Left cardiac atrium (tissue), 4 donors: ENCODE measurements at places on chromosomes 13 and 19. TPM values are rescaled to one million over a fixed set of nuclear protein-coding genes. Genes with fewer than 3 reads are reported as not detected.

GRCh38 chr19:2555422-2556220 lies 79.7 kb downstream of the GADD45B start:
- DNase-seq, result no peak

DNA sequence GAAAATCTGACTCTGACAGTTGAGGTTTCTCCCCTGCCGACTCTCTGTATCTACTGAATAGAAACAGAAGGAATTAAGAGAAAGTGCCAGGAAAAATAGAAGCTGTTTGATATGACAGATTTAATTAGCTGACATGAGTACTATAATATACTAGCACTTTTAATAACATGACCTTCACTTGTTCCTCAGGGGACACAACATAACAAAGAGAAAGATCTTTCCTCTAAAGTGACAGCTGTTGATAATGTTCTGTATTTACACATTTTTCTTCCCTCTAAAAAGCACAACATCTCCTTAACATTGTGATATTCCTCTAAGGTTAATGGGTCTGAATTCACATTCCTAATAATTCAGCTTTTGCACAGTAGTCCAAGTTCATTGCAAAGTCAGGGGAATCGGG lies 1136.0 kb downstream of the PCDH17 start:
- DNase-seq, result no peak

Gene ZNF835
- total RNA-seq, result 2.2 TPM

DNA sequence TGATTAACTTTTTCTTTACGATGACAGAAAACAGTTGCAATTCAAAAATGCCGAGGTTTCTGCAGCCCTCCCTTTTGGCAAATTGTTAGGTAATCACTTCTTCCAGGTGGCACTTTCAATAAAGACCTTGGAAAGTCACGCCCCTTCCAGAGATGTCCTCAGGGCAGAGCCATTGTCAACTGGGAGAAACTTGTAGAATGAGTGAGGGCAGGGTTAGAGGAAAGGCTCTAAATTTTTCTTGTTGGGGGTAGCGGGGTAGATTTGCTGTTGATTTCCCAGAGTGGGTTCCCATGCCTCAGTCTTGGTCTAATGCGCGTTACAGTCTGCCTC lies 421.1 kb downstream of the FGF9 start:
- DNase-seq, result no peak

DNA sequence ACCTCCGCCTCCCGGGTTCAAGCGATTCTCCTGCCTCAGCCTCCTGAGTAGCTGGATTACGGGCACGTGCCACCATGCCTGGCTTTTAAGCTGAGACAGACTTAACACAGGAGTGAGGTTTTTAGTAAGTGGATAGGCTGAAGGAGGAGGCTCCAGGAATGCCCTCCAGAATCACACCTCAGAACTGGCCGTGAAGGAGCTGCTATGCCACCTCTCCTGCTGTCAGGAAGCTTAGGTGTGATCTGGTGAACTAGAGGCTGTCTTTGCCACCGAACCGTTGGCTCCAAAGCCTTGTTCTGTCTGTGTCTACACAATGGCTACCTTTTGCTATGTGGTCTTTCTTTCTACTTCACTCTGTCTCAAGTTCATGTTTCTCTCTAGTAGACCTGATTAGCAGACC lies 4.2 kb downstream of the PDCD2L start:
- no peak for DNase-seq

Gene SIAH3
- not detected for total RNA-seq

DNA sequence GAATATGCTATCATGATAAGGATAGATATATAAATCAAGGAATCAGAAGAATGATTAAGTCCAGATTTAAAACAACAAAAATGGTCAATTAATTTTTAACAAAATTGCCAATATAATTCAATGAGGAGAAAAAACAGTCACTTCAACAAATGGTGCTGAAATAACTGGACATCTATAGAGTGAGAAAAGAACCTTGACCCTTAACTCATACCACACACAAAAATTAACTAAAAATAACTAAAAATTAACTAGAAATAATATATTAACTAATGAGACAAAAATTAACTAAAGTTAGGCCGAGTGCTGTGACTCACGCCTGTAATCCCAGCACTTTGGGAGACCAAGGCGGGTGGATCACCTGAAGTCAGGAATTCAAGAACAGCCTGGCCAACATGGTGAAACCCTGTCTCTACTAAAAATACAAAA lies 9.5 kb downstream of the LGALS7 start:
- DNase-seq, result no peak

- DNase-seq, result no peak
These were observed 1700.1 kb upstream of the SLC10A2 start for GRCh38 chr13:104766319-104766718.

DNA sequence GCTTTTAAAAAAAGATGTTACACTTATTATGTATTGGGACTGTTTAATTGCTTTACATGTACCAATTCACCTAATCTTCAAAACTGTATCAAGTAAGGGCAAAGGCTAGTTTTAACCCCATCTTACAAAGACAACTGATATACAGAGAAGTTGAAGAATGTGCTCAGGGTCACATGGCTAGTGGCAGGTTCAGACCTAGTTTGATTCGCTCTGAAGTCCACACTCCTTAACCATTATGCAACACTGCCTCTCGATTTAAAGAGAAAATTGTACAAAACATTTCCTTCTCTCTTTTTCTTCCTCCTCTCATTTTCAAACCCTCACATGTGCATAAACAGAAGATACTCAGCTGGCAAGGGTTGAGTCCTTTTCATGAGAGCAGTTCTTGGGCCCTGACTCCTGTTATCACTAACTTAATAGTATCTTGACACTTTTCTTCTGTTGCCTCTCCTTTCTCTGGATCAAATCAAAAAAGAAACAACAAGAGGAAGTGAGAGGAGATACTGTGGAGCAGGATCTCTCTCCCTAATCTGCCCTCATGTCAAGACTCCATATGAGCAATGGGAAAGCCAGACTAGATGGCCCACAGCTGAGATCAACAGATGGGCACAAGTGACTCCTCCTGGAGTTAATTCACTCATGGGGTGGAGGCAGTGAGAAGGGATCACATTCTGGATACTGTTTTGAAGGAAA lies 19.0 kb upstream of the N4BP2L1 start:
- DNase-seq, result no peak

GRCh38 chr13:64397701-64398100 lies 2832.4 kb downstream of the PCDH9 start:
- no peak for DNase-seq

Gene PDE4C
- 0.55 TPM for total RNA-seq

- no peak for DNase-seq
These were observed 309.2 kb downstream of the ZNF536 start for GRCh38 chr19:30681162-30682100.

Gene GIPC3
- total RNA-seq, result 1.6 TPM

Gene RASL11A
- 15.6 TPM for total RNA-seq

DNA sequence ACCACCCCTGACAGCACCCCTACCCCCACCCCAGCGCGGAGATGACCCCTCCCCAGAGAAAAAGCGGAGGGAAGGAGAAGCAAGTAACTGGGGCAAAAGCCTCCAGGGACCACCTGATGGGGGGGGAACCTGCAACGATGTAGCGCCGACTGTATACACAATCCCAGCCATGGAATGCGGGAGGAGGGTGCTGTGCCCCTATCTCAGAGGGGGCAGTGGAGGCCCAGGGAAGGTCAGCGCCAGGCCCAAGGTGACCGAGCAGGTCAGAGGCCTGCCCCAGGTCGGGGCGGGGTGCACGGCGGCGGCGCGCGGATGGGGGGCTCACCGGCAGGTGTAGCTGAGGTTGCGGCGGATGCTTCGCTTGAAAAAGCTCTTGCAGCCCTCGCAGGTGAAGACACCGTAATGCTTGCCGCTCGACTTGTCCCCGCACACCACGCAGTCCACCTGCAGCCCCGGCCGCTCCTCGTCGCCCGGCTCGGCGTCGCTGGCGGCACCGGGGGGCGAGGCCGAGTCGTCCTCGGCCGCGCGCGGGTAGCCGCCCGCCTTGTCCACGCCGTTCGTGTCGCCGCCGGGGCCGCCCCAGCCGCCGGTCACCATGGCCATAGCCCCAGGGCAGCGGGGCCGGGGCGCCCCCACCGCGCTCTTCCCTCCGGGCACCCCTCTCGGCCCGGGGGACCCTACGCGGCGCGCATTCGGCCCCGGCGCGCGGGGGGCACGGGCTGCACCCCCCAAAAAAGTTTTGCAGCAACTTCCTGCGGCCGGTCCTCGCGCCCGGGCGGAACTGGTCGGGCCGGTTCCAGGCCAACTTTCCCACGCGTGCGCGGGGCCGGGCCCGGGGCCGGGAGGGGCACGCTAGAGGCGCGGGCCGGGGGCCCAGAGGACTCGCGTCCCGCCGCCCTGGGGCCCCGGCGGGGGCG lies 843 bp downstream of the NR2F6 start:
- peak; percentile 50 for DNase-seq

- no peak for DNase-seq
These were observed 984.8 kb upstream of the MIR17HG start for GRCh38 chr13:90362707-90363106.

DNA sequence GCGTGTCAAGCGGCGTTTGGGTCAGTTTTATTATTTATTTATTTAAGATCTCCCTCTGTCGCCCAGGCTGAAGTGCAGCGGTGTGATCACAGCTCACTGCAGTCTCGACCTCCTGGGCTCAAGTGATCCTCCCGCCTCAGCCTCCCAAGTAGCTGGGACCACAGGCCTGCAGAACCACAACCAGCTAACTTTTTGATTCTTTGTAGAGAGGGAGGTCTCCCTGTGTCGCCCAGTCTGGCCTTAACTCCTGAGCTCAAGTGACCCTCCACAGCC lies 713 bp downstream of the MRPS12 start:
- DNase-seq, result no peak

- peak; percentile 70 for DNase-seq
These were observed 199.6 kb downstream of the SPRY2 start for GRCh38 chr13:80141123-80141849.

DNA sequence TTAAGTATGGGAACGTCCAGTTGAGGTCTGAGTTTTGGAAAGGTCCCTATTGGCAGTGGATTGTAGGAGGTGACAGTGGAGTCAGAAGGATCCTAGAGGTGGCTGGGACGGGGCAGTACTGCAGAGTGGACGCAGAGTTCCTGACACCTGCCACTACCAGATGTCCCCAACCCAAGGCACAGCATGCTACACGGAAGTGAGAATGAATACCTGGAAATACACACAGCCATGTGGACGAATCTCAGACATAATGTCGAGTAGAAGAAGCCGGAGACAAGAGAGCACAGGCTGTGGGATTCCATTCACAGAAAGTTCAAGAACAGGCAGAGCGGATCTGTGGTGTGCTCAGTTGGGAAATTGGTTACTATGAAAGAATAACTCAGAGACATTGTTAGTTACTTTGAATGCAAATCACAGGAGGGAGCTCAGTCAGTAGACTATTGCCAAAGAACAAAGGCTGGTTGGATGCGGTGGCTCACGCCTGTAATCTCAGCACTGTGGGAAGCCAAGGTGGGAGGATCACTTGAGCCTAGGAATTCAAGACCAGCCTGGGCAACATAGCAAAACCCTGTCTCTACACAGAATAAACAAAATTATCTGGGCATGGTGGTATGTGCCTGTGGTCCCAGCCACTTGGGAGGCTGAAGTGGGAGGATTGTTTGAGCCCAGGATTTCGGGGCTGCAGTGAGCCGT lies 37.4 kb downstream of the RYR1 start:
- DNase-seq, result no peak

DNA sequence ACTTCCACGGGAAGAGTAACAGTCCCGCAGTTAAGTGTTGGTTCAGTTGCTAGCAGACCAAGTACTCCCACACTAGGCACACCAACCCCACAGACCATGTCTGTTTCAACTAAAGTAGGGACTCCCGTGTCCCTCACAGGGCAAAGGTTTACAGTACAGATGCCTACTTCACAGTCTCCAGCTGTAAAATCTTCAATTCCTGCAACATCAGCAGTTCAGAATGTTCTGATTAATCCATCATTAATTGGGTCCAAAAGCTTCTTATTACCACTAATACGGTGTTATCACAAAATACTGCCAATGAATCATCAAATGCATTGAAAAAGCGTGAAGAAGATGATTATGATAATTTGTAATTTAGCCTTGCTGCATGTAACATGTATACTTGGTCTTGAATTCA lies 95.8 kb downstream of the URI1 start:
- no peak for DNase-seq

- DNase-seq, result no peak
These were observed 4.9 kb downstream of the TMED1 start for GRCh38 chr19:10830931-10831779.

GRCh38 chr13:52780092-52780491 lies 40.5 kb upstream of the CNMD start:
- no peak for DNase-seq

GRCh38 chr13:113967206-113967720 lies 6.6 kb downstream of the C13orf46 start:
- DNase-seq, result peak; percentile 11

Gene RGS9BP
- total RNA-seq, result 8.1 TPM

- DNase-seq, result no peak
These were observed 63.9 kb downstream of the LHFPL6 start for GRCh38 chr13:39538816-39539790.

GRCh38 chr19:21117041-21117907 lies 24.6 kb upstream of the ZNF431 start:
- DNase-seq, result no peak

Gene ATP1A3
- 235 TPM for total RNA-seq

GRCh38 chr19:6481541-6482342 lies at the start of gene DENND1C:
Gene DENND1C (minus strand): TSS chr19:6481787. CDS start chr19:6481695, 92 bp downstream.
- no peak for DNase-seq

GRCh38 chr19:32223595-32224370 lies 121.6 kb upstream of the ZNF507 start:
- DNase-seq, result no peak

DNA sequence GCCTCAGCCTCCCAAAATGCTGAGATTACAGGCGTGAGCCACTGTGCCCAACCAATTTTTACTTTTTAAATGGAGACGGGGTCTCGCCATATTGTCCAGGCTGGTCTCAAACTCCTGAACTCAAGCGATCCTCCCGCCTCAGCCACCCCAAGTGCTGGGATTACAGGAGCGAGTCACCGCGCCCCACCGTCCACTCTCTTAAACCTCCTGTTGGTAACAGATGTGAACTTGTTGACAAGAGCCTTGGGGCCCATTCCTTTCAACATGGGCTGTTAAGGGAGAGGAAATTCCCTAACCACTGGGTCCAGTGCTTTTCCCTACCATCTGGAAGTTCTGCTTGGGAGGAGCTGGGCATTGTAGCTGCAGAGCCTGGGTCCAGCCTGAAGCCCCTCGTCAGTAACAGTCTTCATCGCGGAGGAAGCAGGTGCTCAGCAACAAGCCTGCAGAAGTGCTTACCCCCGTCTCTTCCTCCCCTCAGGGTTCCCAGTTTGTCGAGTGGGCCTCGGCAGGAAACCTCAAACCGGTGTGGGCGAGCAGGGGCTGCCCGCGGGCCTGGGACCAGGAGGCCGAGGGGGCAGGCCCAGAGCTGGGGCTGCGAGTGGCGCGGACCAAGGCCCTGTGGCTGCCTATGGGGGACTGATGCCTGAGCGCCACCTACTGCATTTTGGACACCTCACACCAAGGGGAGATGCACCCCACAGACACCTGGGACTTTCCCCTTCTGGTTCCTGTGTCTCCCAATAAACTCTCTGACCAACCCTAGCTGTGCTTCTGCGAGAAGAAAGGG lies 4.0 kb upstream of the FLT3LG start:
- DNase-seq, result no peak

- DNase-seq, result no peak
These were observed 26.9 kb downstream of the MZT1 start for GRCh38 chr13:72700509-72700908.

Gene LGI4
- total RNA-seq, result 17.9 TPM
